ENCODE measurements at places on chromosomes 5 and 9.

GRCh38 chr9:90965226-90966030 lies 163.8 kb downstream of the SYK start:
- DNase-seq = no peak

- no peak for DNase-seq
These were observed 42.8 kb upstream of the LHFPL2 start for GRCh38 chr5:78691084-78691960.

DNA sequence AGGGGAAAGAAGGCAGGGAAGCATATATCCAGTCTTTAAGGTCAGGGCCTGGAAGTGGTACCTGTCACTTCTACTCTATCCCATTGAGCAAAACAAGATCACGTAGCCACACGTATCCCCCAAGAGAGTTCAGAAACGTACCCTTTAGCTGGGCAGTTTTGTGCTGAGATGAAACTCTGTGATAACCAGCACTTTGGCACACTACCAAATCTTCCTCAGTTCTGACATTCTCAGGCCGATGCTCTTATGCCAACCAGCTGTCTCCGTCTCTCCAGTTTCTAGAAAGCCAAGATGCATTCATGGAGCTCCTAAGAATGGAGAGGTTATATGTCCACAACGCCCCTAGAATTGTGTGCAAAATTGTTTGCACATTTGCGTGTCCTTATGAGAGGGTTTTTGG lies 176.6 kb upstream of the MSX2 start:
- no peak for DNase-seq

DNA sequence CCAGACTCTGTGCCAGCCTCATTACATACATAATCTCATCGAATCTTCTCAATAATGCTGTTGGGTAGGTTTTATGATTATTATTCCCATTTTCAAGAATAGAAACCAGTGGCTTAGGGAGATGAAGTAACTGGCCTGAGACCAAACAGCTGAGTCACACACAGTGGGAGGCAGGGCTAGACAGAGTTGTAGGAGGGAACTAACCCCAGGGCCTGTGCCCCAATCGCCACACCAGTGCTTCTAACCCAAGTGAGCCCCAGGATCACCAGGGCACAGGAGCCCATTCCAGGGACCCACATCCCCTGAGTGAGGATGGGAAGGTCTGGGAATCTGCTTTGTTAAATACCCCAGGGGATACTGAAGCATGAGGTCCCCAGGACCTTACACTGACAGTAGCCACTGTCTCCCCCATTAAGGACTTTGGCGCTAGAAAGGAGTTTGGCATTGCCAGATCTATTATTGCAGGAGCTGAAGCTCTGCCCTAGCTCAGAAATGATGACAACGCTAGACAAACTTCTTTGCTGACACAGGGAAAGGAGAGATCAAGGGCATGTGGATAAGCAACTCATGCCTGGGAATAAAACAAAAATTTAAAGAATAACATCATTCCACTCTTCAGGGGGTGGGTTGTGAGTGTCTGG lies 63.8 kb upstream of the PPARGC1B start:
- DNase-seq = no peak

GRCh38 chr9:81264516-81264915 lies 424.8 kb downstream of the TLE1 start:
- DNase-seq = no peak

GRCh38 chr5:149370878-149371277 lies 8.2 kb downstream of the IL17B start:
- no peak for DNase-seq

GRCh38 chr9:21889673-21890072 lies 87.2 kb downstream of the MTAP start:
- DNase-seq = no peak

DNA sequence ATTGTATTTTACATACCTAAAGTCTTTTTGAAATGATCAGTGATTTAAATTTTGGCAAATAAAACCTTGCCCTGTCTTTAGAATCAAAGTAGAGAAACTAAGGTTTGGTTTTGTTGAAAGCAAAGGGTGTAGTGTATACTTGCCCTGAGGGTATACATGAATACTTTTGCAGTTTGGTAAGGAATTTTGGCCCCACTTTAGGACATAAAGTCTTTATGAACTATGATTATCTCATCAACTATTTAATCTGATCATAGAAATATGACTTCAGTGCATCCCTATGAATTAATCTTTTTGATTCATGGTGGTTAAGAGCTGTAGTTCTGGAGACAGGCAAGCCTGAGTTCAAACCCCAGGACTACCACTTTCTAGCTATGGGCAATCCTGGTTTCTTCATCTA lies 17.7 kb downstream of the RAD1 start:
- DNase-seq = no peak

DNA sequence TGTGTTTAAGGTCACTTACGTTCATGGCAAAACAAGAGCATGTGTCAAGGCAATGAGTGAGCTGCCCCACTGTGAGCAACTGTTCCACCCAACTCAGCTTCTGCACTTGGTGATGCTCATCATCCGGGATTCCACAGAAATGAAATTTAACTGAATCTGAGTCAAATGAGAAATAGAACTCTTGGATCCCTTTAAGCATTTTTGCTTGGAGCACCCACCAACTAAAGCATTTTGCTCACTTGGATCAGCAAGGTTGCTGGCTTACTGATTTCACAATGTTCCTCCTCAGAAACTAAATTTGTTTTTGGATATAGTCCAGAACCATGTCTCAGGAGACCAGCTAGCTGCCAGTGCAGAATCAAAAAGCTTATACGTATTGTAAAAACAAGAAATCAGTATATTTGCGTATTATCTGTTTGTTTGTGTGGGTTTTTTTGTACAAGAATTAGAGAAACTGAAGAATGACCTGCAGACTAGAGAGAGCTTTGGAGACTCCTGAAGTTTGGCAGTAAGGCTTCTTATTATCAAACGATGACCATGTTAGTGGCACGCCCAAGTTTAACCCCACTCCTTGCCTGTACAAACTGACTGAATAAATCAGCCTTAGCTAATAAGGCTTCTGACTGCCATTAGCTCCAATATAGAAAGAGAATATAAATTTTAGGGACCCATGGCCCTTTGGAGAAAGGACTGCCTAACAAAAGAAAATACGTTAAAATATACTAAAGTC lies 153.8 kb upstream of the FST start:
- no peak for DNase-seq

- DNase-seq = no peak
These were observed 176.6 kb upstream of the KCNN2 start for GRCh38 chr5:114185274-114185673.

DNA sequence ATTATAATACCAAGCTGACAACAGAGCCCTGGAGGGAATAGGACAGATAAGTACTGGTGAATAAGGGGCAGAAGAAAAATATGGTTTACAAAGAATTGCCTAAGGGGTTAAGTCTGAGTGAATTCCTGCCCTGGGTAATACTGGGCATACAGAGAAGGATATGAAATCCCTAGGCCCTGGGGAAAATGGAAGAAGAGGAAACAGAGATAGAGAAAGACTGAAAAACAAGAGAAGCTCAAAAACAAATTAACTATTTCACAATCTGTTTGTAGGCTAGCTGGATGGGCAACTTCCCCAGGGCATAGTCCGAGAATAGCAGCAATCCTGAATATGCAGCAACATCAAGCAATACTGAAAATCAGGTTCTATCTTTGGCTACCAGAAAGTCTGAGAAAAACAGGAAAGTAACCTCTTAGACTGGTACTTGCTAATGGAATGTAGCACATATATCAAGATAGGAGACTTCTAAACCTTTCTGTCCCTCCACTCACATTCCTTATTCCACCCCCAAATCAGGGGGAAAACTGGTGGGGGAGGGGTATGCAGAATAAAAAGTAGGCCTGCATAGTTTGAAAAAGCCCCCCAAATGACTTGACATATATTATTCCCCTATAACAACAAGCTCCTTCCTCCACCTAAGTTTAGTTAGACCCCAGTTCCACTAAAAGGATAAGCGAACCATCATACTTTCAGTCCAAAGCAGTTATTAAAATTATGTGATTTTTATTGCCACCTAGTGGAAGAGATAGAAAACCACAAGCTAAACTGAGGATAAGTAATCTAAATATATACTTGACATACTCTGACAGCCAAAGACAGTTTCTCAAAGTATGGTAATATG lies 20.6 kb downstream of the SLC38A9 start:
- DNase-seq = no peak

DNA sequence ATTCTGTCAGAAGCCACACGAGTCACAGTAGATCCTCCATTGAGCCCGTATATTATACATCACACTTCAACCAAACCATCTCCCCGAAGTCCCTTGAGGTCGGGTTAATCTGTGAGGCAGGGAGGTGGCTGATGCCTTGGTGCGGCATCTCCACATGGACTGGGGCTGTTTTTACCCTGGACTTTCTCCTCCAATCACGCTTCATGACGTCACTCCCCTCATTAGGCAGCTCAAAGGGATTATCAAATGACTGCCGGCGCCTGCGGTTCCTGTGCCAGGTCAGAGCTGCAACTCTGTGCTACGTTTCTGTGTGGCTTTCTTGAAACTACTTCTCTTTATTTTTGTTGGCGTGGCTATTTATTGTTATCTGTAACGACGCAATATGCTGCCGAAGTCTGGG lies 53.7 kb downstream of the TMOD1 start:
- DNase-seq = no peak

GRCh38 chr5:146828385-146828784 lies 50.2 kb downstream of the PPP2R2B start:
- DNase-seq = no peak
